ENCODE measurements at places on chromosomes 1 and 21.

GRCh38 chr1:195594322-195594721 lies 1013.9 kb downstream of the KCNT2 start:
- no peak for DNase-seq

DNA sequence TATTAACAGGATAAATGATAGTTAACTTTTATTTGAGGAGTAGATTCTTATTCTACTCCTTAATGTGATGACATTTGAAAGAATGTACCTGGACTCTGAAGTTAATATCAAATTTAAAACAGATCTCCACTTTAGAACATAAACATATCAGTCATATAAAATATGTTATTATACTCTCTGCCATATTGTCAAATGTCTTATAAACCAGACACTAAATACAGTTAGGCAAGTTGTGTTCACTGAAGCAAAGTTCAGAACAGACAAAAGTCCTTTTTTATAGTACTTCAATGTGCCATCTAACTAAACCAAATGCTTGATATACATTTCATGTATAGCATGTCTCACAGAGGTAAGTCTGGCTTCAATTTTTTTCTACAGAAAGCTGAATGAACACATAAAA lies 285.2 kb downstream of the AKT3 start:
- no peak for DNase-seq

DNA sequence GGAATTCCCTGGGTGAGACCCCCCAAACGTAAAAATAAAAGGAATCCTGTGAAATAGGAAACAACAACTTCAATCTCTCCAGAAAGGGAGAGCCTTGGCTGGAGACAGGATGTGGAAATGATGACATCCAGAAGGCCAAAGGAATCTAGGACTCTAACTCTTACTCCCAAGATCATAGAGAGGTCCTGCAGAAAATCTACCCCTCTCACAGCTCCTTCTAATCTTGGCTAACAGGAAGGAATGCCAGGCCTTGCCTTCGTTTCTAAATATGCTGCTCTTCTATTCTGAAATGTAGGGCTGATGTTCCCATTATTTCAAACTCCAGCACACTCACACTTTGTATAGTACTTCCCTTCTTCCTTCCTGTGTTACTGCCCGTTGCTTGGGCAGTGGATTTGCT lies 40.7 kb downstream of the ARHGEF11 start:
- no peak for DNase-seq

GRCh38 chr1:200834383-200834782 lies 38.4 kb upstream of the GPR25 start:
- no peak for DNase-seq
